T1000 (cell line): ENCODE measurements at places on chromosomes 4 and X.

DNA sequence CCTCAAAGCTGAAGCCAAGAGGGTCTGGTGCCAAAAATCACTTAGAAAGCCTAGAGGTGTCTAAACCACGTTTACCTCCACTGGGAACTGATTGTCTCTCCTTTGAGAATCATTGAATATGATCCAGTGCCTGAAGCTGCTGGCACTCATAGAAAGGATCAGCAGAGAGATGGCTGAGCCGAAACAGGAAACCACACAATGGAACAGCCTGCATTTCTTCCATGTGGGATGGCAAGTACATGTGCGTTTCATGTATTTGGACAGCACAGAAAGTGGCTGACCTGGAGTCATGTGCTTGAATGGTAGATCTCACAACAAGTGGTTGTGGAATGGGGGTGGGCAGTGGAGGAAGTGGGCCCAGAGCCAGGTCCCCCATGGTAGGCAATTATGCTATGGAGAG, 533.7 kb downstream of the INPP4B start:
- DNase-seq, result no peak

- no peak for DNase-seq
Observed at GRCh38 chrX:71103110-71103983, 3.2 kb downstream of the CXorf65 start.

- DNase-seq, result no peak
Observed at GRCh38 chrX:150935467-150935866, 37.0 kb upstream of the CD99L2 start.

DNA sequence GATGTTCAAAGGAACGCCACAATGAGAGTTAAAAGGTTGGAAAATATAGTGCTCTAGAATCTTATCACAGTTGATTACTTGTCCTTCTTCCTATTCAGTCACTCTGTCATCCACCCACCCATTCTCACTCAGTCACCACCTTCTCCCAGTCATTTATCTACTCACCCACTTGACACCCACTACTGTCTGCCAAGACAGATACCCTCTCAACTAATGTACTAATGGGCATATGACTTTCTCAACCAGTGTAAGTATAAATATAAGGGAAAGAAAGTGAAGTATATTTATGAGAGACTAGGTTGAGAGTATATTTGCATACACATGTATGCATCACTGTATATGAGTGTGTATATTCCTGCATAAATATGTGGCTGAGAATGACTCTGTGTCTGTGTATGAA, 20.0 kb downstream of the MID2 start:
- no peak for DNase-seq

- no peak for DNase-seq
Observed at GRCh38 chrX:151510203-151510602, 53.3 kb upstream of the PASD1 start.

DNA sequence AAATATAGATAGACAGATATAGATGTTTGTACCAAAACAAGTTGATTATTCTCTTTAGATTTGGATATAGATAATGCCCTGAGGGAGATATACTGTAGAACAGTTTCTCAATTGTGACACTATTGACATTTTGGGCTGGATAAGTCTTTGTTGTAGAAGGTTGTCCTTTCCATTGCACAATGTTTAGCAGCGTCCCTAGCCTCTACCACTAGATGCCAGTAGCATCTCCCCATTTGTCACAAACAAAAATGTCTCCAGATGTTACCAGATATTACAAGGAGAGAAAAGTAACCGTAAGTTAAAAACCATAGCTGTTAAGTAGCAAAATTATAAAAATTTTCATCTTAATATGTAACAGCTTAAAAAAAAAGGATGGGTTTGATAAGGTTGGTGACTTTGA, 2595.3 kb downstream of the ARAP2 start:
- DNase-seq, result no peak

DNA sequence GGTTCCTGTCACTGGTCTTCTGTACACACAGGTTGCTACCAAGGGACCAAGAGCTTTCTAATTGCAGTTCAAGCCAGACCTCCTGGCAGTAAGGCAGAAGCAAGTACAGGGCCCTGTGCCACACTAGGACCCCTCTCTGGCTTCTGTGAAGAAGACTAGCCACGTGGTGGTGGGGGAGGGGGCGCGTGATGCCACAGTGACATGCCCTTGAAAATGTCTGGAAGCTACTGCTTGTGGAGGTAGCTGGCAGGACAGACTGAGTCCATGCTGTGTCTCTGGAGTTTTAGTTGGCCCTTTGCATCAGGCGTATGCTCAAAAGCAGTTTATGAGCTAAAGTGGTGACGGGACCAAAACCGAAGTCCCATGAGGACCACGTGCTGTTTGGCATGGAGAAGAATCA, 50.9 kb downstream of the RTL5 start:
- DNase-seq, result no peak

DNA sequence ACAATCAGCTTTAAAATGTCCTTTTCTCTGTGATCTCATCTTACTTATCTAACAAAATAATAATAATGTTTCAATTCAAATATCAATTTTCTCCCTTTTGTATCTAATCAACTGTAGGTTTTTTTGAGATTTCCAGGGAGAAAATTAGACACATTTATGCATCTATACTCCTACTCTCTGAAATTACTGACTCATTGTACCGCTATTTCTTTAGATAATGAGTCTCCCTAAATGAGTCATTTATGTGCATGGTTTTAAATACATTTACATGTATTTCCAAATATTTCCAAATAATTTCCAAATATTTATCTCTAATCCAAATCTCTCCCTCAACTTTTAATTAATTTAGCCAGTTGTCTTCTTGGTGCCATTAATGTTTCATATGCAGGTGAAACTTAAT, 621.0 kb downstream of the TECRL start:
- no peak for DNase-seq

DNA sequence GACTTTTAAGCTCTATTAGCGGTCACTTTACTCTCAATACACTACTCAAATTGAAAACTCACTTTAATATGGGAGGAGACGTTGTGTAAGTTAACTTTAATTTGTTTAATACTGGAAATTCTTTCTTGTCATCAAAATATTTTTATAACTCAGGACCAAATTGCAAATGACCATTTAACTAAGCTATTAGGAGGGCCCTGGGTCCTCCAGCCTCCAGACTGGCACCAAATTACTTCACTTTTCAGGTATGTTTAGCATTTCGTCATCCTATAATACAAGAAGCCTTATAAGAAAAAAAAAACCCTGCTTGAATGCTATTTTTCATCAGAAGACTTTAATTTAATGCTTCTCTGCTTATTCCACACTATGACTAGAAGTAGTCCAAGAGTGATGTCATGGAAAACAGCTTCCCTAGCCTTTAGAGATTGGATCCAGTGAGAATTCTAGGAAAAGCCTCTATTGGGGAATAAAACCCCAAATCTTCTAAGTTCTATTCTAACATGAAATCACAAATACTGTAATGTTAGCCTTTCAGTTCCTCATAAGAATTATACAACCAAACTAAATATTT, 6.6 kb downstream of the KLHL15 start:
- no peak for DNase-seq

- no peak for DNase-seq
Observed at GRCh38 chr4:110131916-110132315, 66.5 kb downstream of the ELOVL6 start.

DNA sequence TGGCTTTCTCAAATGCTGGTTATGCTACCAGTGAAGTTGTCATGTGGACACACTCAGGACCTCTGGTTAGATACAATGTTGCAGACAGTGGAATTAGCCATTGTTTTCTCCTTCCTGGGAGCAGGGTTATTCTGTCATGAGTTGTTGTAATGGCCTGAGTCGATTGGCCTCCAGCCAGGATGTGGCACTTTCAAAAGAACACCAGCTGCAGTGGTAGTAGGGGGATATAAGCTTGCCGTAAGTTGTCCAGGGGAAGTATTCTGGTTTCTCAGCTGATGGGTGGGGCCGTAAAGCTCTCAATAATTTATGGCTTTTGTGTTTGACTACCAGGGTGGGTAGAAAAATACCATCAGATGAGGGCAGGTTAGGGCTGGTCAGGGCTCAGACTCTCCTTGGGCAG, 697.5 kb upstream of the GNPDA2 start:
- no peak for DNase-seq

GRCh38 chr4:24403265-24403664, 181.1 kb downstream of the DHX15 start:
- DNase-seq, result no peak

DNA sequence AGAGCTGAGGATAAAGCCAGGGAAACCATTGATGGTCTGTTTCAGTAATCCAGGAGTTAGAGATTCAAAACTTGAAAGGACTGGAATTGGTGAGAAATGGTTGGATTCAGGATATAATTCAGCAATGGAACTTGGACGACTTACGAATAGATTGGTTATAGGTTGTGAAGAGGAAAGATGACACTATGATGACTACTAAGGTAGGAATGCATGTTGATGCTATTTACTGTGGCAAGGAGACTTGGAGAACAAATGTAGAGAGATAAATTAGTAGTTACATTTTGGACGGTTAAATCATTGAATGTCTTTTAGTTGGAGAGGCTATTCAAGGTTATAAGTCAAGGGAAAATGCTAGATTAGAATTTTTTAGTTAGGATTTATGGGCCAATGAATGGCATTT, 365.4 kb upstream of the TECRL start:
- no peak for DNase-seq

- DNase-seq, result no peak
Observed at GRCh38 chr4:58658701-58659100, 1548.5 kb upstream of the IGFBP7 start.

GRCh38 chrX:118677318-118677717, 50.1 kb upstream of the IL13RA1 start:
- no peak for DNase-seq

GRCh38 chr4:6271701-6272465, 2.2 kb downstream of the WFS1 start:
- no peak for DNase-seq

DNA sequence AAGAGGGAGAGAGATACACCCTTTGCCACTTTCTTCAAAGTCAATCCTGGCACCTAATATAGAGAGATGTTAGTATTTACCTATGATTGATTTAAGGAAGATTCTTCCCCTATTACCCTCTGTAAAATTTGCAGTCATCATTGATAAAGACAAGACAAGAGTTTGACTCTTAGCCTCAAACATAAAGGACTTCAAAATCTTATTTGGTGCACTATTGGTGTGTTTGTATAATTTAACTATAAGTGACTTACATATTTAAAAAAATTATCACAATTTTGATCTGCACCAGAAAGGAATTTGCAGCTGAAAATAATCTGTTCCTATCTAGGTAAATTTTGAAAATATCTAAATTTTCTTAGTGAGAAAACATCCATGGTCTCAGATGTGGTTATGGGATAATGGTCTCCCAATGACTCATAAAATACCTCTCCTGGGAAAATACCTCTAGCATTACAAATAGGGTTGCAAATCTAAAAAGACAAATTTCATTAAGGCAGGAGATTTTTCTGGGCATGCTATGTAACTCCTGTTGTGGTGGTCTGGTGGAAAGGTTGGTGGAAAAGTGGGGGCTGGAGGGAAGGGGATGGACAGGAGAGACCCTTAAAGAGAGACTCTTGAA, 173.6 kb upstream of the MED14 start:
- no peak for DNase-seq

- DNase-seq, result no peak
Observed at GRCh38 chrX:20431486-20431885, 164.8 kb upstream of the RPS6KA3 start.

DNA sequence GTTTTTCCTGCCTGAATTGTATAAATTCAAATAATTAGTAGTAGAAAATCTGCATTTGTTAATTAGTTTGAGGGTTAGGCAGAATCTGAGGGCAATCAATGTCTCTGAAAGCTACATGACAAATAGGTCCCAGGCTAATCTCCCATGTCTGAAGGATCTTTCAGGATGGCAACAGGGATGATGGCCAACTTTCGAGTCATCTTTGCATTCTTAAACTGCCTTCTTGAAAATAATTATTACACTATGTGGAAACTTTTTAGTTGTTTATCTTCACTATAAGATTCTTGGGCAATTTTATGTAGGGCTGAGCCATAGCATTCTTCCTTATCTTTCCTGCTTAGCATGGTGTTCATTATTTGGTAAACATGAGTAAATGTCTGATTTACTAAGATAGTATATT, 490.3 kb upstream of the EPHA5 start:
- no peak for DNase-seq

DNA sequence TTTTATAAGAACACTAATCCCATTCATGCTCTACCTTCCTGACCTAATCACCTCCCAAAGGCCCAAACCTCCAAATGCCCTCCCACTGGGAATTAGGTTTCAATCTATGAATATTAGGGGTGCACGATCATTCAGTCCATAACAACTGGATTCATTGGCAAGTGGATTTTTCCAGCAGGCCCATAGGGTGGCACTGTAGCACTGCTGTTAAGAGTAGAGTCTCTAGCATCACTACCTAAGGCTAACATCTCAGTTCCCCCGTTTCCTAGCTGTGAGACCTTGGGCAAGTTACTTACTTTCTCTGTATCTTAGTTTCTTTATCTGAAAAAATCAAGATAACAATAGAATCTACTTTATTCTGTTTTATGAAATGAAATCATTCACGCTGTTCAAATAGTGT, 315.8 kb downstream of the STIM2 start:
- DNase-seq, result no peak

DNA sequence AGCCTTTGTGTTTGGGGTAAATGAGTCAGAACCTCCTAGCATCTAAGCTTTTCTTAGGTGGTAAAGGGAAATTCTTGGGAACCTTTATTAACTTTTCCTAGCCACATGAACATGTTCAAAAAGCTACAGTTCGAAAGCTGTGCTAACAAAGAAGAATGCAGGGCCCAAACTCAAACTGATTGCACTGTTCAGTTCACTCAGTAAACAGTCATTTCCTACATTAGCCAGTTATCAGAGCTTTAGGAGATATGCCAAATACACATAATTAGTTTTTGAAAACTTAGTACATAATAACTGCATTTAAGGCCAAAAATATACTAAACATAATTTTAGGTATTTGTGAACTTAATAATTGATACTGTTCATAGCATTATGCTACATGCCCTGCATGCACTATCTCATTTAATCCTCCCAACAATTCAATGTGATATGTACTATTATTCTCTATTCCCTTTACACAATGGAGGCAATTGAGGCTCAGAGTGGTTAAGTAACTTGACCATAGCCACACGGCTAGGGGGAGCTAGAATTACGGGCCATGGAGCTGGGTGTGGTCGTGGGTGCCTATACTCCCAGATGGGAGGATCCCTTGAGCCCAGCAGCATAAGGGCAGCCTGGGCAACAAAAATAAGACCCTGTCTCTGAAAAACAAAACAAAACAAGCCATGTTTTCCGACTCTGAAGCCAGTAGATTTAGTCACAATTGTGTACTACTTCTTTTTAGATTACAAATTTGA, 43.9 kb upstream of the PDGFRA start:
- DNase-seq, result no peak

GRCh38 chr4:2595436-2595835, 59.0 kb downstream of the FAM193A start:
- no peak for DNase-seq
